Stimulated activated CD4-positive, alpha-beta T cell treated with anti-CD3 and anti-CD28 coated beads, Interleukin-1b, Interleukin-23, amount 100 ng/mL, for 4 hours (primary cell): ENCODE measurements at places on chromosomes 3 and 15.

GRCh38 chr15:81516461-81516860 is 142.4 kb upstream of the TMC3 start:
- DNase-seq, result no peak

- DNase-seq, result no peak
Measured at GRCh38 chr3:61378311-61378710, 127.1 kb upstream of the FHIT start.

GRCh38 chr15:89829616-89830440 is 15.2 kb upstream of the ANPEP start:
- DNase-seq, result no peak

GRCh38 chr3:6965881-6966280 is 105.0 kb downstream of the GRM7 start:
- DNase-seq, result no peak

GRCh38 chr15:78104566-78105475 is 12.5 kb downstream of the SH2D7 start:
- DNase-seq, result no peak

GRCh38 chr15:79025201-79025600 is 65.4 kb downstream of the RASGRF1 start:
- no peak for DNase-seq

DNA sequence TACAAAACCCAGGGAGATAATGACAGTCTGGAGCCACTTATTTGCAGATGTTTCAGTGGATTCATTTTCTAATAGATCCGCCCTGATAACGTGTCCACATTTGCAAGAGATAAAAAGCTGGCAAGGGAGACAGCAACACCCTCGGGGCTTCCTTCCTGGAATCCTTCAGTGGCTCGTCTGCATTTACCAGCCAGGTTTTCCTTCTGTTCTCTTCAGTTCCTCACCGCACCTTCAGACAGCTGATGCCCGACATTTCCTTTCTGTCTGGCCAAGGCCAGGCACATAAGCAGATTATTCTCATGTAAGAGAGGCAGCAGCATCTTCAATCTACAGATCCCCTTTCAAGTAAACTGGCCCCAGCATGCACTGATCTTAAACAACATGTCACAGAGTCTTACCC is 56.2 kb upstream of the SPATA12 start:
- DNase-seq, result no peak

GRCh38 chr3:69082361-69082760 is 2.2 kb upstream of the UBA3 start:
- no peak for DNase-seq

GRCh38 chr15:89714775-89715174 is 24.2 kb downstream of the WDR93 start:
- no peak for DNase-seq

DNA sequence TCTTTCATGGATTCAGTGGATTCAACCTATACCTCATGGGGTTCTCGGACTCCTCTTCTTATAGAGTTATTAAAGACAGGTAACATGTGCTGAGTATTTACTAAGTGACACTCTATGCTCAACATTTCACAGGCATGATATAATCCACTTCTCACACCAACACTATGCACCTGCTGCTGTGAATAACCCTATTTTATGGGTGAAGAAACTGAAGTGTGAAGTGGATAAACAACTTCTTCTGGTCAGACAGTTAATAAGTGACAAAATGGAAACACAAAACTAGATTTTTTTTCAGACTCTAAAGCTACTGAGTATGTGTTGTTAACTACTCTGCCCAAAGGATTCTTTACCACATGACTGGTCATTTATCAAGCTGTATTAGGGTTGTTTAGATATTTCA is 403.5 kb downstream of the DIPK2A start:
- no peak for DNase-seq

DNA sequence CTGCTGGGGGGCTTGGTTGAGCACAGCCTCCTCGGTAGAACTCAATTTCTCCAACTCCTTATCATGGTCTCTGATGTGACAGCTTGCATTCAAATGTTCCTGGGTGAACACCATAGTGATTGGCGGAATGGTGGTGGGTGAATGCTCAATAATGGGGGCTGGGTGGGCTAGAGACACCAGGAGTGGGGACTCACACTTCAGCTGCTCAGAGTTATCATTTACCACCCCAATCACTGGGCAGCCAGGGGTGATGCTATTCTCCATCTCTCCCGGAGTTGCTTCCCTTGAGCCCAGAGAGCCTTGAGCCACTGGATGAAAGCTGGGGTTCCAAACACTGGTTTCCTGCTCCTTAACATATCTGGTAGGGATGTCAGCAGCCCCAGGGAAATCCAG is 88.7 kb downstream of the DHX30 start:
- no peak for DNase-seq

DNA sequence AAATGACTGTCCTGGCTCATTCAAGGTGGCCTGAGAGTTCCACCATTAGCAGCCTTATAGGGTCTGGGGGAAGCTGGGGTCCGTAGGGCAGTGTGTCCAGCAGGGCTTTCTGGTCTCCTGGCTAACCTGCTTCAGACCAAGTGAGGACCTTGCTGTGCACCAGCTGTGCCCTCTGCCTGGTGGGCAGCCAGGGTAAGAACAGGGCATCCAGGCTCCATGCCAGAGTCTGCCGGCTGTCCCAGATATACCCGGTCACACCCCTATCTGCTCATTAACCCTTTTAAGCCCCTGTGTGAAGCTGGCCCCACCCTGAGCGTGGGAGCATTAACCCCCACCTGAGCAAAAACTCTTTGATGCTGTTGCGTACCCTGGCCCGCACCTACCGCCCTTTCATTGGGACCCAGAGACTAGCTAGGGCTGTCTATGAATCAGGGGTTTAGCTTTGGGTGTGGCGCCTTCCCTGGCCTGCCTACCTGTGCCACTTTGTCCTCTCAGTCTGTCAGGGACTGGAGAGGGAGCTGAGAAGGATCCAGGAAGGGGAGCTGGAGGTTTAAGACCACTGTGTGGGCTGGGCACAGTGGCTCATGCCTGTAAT is 17.6 kb downstream of the SEMA3F start:
- DNase-seq, result no peak

DNA sequence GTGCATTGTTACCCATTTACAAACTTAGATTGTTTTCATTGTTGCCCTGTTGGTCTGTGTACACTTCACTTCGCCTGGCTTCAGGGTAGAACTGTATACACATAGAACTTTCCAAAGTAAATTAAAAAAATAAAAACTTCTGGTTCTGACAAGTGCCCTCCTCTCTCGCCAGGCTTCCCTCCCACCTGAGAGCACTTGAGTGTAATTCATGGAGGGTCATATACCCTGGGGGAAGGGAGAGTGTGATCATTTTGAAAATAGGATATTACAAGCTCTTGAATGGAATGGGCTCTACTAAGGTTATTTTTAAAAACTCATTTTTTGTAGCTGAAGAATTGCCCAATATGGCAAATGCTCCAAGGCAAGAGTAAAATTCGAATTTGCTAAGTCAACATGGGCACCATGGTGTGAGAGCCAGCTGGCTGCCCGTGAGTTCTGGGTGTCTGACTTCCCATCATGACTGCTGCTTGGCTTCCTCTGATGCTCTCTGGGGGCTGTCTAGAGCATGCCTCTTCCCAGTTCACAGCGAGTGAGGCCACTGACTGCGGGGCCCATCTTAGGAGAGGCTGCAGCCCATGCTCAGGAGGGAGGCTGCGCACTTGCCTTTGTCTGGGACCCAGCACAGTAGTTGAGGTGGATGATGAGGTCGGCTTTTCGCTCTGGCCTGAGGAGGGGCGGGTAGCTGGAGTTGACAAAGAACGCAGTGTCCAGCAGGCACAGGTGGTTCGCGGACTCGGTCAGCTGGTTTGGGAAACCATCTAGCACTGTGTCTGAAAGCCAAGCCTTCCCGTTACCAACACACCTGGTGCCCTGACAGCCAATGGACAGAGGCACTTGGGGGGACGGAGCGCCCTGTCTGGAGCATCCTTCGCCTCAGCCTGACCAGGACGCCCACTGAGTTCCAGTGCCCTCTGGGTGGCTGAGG is 13.1 kb upstream of the EHD4 start:
- DNase-seq, result no peak

- no peak for DNase-seq
Measured at GRCh38 chr3:85254738-85255137, 295.9 kb downstream of the CADM2 start.

DNA sequence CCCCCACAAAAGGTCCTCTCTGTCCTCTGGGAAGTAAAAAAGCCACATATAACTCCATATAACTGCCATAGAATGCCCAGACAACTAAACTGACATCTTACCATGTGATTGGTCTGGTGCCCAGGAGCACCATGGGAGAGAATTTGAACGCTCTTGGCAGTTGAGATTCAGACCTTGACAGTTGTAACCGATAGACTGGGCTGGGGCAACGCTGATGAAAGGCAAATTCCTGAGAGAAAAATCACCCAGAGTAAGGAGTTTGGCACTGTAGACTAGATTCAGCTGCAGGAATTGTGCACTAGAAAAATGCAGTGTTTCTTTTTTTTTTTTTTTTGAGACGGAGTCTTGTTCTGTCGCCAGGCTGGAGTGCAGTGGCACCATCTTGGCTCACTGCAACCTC is 240.5 kb downstream of the SOX2 start:
- DNase-seq, result no peak

- DNase-seq, result no peak
Measured at GRCh38 chr15:55110446-55110845, 86.3 kb downstream of the RSL24D1 start.

DNA sequence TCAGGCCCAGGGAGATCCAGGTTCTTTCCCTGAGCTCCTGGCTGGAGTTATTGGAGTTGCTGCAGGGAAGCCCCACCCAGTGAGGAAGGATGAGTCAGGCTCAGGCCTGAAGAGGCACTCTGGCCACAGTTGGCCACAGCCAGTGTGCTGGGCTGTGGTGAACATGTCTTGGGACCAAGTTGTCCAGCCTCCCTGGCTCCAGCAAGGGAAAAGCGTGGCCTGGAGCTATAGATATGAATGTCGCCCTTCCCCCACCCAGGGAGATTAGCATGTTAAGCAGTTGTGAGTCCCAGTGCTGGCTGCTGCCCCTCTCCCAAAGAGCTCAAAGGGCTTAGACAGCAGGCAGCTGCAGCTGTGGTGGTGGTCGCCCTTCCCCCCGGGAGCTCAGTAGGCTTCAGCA is 963.2 kb downstream of the ROBO2 start:
- DNase-seq, result no peak

DNA sequence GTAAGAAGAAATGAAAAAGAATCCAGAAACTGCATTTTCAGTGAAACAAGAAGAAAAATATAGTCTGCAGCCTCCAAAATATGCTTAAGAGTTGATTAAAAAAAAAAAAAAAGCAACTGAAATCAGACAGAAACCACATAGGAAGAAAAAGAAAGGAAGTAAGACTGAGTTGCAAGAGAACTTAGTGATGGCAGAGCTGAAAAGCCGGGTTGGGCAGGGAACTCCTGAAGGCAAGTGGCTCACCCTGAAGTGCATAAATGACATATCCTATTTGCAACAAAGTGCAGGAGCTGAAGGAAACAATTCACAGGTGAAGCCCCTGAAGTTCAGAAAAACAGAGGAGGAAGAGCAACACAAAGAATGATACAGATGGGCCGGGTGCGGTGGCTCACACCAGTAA is 108.8 kb upstream of the SLC25A36 start:
- no peak for DNase-seq

DNA sequence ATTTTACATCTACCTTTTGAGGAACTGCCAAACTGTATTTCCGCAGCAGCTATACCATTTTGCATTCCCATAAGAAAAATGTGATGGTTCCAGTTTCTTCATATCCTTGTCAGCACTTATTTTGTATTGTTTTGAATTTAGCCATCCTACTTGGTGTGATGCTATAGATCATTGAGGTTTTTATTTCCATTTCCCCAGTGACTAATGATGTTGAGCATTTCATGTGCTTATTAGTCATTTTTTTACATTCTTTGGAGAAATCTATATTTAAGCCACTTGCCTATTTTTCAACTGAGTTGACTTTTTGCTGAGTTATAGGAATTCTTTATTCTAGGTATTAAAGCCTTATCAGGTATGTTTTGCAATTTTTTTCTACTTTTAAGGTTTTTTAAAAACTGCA is 347.6 kb upstream of the RARB start:
- DNase-seq, result no peak

DNA sequence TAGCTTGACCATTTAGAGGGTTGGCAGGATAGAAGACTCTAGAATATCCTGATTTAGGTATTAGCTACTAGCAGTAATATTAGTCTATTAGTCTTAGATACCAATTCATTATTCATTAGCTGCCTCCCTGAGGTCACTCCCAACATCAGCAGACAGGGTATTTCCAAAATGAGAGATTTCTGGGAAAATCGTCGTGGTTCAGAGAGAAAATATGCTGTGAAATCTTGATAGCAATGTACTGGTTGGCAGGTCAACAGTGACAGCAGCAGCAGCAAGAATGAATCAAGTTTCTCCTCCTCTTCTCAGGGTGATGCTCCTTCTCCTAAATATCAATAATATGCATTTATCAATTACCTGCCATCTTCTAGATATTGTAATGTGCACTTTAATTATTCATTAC is 41.3 kb upstream of the ROBO1 start:
- DNase-seq, result no peak

- DNase-seq, result no peak
Measured at GRCh38 chr3:180280555-180280954, 243.8 kb upstream of the PEX5L start.

- DNase-seq, result no peak
Measured at GRCh38 chr3:43874290-43874689, 183.6 kb downstream of the ABHD5 start.

DNA sequence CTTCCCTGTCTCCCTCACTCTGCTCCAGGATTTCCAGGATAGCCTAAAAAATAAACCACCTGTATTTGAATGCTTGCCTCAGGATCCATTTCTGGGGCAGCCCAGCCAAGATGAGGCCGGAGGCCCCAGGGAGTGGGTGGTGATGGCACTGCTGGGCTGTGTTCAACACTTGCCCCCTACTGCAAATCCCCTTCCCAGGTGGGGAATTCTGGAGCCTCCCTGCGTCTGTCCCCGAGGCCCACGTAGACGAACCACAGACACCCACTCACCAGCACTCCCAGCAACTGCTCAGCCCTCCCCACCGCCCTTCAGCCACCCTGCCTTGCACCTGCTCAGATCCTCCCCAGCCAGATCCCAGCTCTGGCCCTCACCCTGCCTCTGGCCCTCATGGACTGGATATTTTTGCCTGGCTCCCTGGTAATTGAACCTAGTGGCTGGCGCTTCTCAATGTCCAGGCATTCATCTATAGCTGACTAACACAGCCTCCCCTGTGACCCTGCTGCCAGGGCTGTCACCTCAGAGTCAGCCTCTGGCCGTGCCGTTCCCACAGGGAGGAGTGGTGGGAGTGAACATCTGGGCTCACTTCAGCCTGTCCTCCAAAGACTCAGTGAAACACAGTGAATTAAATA is 17.1 kb upstream of the EPB42 start:
- DNase-seq, result no peak
